Anterior cingulate cortex (tissue), 58 donors: ENCODE measurements at places on chromosomes 1 and 21.

DNA sequence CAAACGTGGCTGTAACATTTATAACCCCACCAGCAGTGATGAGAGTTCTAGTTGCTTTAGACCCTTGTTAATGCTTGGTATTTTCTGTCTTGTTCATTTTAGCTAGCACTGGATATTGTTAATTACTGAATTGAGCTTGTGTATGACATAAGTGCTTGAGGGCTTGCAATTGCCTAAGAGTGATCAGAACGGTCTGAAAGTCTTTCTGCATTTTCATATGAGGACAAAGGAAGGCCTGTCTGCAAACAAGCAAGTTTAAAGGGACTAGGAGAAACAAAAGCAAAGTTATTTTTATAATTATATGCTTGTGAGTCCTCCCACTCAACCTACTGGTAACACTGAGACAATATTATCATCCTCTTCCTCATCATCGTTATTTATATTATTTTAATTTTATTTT, 305.5 kb upstream of the DUSP10 start:
- no peak for DNase-seq

- DNase-seq, result no peak
Observed at GRCh38 chr1:239555350-239555749, 169.0 kb downstream of the CHRM3 start.

- DNase-seq, result no peak
Observed at GRCh38 chr1:192554904-192555303, 20.7 kb upstream of the RGS1 start.

- no peak for DNase-seq
Observed at GRCh38 chr1:13818926-13819325, 118.9 kb downstream of the PRDM2 start.

GRCh38 chr1:218025454-218025853, 259.6 kb upstream of the RRP15 start:
- DNase-seq, result no peak

- peak; percentile 94 for DNase-seq
Observed at GRCh38 chr1:3796215-3797061, at the start of gene LRRC47. Gene LRRC47, minus strand, starts transcription at chr1:3796498. Its CDS starts 22 bp downstream, at chr1:3796476.

DNA sequence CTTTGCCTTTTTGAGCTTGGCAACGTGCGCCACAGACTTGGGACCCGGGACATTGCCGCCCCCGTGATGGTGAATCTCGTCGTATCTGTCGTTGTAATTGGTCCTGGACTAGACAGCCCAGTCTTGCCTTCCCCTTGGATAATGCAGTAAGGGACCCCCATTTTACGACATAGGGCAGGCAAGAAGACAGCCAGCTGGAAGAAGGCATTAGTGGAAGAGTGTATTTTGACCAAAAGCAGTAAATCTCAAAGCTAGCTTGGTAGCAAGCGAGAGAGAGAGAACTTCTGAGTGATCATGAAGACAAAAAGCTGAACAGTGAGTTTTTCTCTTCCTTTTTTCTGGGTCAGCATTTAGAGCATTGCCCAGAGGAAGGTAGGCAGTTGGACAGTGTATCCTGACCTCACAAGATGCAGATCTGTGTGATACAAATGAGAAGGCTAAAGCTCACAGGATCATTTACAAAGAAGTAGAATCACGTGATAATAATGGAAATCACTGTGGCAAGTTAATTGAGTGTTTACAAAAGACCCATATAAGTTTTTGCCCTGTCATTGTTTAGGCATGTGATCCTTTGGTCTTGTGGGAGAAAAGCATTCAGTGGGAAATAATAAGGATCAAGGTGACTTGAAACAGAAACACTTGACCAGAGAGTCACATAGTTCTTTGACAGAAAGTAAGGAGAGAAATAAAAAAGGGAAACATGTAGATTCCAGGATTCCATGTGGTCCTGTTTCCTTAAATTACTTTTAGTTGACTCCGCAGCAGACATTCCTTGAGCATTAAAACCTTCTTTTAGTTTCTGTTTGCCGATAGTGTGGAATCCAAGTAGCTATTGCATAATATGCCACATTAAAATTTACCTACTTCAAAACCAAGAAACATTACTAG, 66.3 kb downstream of the CNST start:
- no peak for DNase-seq

DNA sequence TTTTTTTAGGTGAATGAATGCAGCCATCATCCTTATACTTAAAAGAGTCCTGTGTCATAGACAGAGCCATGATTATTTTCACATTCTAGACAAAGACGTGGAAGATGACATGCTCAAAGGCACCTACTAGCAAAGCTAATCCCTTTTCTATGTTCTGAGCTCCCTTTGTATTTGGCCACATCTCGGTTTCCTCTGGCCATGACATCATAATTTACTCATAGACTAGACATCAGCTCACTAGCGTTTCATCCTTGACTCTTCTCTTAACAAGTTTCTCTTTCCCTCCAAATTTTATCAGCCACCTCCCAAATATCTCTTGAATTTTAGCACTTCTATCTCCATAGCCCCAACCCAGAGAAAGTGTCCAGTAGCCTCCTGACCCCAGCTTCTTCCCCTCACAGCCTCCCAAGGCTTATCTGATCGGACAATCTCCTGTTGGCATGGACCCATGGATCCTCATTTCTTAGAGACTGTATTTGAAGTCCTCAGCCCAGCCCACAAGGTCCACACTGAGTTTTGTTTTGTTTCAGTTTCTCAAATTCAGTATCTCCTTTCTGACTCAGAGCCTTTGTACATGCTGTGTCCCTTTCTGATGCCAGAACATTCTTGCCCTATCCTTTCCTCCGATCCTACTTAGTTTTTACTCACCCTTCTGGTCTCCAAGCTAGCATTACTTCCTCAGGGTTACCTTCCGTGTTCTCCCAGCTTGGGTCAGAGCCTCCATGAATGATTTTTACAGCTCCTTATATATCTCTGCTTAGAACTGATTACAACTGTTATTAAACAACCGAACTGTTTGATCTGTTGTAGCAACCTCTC, 33.0 kb upstream of the EPS8L3 start:
- no peak for DNase-seq

DNA sequence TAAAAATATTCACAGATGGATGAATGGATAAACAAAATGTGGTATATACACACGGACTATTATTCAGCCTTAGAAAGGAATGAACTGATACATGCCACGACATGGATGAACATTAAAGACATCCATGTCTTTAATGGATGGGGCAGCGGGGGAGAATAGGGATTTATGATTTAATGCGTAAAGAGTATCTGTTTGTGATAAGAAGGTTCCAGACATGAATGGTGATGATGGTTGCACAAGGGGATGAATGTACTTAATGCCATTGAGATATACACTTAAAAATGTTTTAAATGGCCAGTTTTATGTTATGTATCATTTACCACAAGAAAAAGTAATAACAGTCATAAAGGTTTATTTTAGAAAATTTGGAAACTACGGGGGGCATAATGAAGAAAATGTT, 108.6 kb upstream of the WLS start:
- no peak for DNase-seq

- DNase-seq, result no peak
Observed at GRCh38 chr1:27770293-27770830, 2.7 kb upstream of the STX12 start.

DNA sequence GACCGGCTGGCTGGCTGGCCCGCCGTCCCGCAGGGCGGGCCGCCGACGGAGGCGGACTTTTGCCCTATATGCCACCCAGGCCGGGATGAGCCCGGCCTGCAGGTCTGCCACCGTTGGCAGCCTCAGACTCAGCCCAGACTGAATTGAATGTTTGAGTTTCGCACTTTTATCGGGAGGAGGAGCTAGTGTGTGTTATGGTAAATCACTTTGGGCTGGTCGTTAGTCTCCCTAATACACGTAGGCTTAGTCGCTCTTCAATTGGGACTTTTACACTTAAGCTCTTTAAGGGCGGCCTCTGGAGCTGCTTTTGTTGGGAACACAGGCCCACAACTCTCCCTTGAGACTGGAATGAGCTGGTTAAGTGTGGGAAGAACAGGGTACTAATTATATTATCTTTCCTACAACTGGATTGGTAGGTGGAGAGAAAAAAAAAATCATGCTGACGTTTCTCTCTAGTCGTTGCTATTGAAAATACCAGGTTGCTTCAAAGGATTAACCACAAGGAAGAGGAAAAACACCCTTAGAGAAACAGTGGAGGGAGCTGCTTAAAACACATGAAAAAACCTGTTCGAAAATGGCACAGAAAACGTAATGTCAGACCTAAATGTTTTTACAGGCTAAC, 1.4 kb upstream of the IRF2BP2 start:
- no peak for DNase-seq

- no peak for DNase-seq
Observed at GRCh38 chr1:87588495-87588894, 259.8 kb downstream of the LMO4 start.
